ENCODE measurements at places on chromosomes 7 and 10.

- no peak for DNase-seq
Observed at GRCh38 chr7:40350100-40350499, 215.3 kb downstream of the SUGCT start.

DNA sequence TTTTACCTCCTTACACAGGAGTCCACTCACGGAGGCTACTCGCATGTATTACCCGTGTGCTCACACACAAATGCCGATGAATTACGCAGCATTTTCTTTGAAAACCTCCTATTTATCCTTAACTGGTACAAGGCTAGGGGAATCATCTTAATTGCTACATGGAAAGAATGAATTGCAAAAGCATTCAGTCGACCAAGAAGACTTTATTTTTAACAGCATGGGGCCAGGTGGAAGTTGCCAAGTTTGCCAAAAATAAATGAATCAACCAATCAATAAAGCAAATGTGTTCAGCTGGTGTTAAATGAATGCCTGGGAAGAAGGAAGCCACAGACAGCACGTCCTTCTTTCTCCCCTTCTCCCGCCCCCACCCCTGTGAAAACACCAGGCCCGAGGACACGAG, 55.8 kb downstream of the CTBP2 start:
- no peak for DNase-seq

- DNase-seq = no peak
Observed at GRCh38 chr7:22445853-22446252, 54.1 kb downstream of the STEAP1B start.

DNA sequence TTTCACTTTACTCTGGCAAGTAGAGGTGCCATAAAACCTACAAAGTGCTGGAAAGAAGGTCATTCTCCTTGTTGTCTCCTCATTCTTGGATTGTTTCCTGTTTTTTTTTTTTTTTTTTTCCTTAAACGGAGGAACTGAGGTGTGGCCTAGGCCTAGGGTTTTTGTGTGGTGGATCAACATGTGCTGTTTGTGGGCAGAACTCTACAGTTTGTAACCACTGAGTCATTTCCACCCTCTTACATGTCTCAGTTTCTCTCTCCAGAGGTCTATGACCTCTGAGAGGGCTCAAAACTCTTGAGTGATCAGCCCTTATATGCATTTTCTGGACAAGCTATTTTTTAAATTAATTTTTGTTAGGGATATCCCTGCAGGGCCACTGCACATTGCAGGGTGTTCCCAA, 296.0 kb downstream of the PPP1R3A start:
- DNase-seq = no peak

All from thoracic aorta (tissue), 2 donors.